GM20000 (cell line): ENCODE measurements at places on chromosomes 13 and 19.

DNA sequence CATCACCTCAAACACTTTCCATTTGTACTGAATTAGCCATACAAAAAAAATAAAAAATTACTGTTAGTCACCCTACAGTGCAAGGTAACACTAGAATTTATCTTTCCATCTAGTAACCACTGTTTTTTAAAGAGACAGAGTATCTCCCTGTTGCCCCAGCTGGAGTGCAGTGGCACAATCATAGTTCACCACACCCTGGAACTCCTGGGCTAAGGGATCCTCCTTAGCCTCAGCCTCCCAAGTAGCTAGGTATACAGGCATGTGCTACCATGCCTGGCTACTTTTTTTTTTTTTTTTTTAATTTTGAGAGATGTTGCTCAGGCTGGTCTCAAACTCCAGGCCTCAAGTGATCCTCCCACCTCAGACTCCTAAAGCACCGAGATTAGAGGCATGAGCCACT is 17.9 kb downstream of the ANKRD10 start:
- DNase-seq = no peak

DNA sequence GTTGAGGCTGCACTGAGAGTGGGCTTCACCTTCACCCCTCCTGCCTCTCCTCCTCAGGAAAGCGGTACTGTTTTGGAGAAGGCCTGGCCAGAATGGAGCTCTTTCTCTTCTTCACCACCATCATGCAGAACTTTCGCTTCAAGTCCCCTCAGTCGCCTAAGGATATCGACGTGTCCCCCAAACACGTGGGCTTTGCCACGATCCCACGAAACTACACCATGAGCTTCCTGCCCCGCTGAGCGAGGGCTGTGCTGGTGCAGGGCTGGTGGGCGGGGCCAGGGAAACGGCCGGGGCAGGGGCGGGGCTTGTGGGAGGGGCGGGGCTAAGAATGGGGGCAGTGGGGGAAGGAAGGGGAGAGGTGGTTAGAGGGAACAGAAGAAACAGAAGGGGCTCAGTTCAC is 7.5 kb downstream of the CYP2A13 start:
- DNase-seq = no peak

- no peak for DNase-seq
Measured at GRCh38 chr19:23049256-23049655, 46.3 kb upstream of the ZNF728 start.

DNA sequence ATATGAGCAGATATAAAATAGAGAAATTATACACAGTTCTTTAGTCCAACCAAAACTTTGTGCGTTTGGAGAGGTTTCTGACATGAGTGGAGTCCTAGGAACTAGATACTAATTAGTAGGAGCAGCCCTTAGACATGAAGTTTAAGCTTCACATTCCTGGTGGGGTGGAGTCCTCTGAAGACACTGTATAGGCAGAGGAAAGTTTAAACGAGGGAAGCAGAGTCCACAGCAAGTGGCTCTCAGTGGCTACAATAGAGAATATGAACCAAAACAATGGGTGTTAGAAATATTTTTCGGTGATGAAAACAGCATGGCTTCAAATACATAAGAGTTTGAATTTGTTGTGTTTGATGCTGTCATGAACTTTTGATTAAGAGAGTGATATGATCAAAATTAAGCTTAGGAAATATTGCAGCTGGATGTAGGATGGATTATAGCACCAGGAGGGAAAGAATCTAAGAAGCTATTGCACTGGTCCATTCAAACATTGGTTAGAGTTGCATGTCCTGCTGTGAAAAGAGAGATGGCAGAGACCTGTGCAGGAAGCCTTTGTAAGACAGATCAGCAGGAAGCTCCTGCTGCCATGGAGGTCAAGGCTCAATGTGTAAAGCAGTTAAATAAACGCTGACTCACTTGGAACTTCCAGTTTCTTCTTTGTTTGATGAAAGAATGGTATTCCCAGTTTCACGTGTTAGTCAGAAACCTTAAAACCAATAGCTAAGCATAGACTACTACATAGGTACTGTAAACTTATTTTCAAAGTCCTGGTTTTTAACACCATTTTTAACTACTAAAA is 175.2 kb downstream of the TDRD3 start:
- DNase-seq = no peak

GRCh38 chr13:80577926-80578670 is 237.2 kb upstream of the SPRY2 start:
- no peak for DNase-seq

DNA sequence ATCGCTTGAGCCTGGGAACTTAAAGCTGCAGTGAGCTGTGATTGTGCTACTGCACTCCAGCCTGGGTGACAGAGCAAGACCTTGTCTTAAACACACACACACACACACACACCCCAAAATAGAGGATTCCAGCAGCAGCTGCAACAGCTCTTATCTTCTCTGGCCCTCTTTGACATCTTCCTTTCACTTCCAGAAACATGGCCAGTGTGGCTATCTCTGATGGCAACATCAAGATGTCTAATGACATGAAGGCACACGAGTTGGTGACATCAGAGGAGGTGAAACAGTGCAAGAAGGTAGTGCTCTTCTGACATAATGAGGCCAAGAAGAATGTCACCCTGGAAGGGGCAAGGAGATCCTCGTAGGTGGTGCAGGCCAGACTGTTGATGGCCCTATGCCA is 81.2 kb downstream of the TM9SF2 start:
- no peak for DNase-seq

GRCh38 chr13:36879218-36879938 is 40.7 kb downstream of the SMAD9 start:
- DNase-seq = no peak

DNA sequence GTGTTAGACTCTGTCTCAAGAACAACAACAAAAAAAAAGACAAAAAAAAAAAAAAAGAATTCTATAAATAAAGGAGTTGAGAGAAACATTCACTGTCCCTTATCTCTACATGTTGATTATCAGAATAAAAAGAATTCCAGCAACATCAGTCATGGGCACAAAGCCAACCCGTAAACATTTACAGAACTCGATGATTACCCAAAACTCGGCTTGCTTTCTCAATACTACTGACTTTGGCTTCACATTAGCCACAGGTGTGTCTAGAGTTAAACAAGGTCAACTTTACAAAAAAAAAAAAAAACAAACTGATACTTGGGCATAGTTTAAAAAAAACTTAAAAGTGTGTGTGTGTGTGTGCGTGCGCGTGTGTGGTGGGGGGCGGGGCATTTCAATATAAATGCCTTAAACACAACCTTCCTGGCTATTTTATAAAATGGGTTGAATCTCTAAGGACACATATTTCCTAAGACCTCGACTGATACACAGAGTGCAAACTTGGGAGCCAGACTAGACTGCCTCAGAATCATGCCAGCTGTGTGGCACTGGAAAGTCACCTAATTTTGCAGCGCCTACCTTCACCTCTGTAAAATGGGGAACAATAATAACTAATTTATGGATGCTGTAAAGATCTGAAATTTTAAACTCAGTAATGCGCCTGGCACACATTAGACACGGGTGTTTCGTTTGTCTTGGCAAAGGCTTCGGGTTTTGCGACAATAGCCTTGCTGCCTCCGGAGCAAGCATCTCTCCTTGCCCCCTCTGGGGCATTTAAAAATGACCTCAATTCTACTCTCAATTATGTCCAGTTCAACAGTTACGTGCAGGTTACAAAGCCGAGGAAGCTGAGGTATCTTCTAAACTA is 922 bp downstream of the EBPL start:
- DNase-seq = no peak

DNA sequence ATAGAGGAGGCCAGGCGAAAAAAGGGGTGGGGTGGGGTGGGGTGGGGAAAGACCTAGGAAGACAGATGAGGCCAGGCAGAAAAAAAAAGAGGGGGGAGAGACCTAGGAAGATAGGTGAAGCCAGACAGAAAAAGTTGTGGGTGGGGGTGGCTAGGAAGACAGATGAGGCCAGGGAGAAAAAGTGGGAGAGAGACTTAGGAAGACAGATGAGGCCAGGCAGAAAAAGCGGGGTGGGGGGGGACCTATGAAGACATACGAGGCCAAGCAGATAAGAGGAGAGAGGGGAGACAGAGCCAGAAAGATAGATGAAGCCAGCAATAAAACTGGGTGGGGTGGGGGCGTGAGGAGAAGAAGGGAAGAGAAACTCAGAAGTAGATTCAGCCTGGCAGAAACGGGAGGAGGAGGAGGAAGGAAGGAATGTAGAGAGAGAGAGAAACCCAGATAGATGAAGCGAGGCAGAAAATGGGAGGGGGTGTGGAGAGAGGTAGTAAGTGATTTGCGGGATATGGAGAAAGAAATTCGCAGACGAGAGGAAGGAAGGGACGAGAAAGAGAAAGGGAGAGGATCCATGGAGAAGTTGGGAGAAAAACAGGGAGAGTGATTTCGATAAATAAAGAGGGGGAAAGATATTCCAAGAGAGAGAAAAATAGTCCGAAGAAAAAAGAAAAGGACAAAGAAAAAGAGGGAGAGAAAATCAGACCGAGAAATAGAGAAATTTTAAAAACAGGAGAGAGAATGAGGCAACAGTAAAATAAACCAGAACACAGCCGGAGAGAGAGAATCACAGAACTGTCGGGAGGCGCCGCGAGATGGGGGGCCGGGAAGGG is 12.2 kb upstream of the CACNG6 start:
- DNase-seq = no peak

DNA sequence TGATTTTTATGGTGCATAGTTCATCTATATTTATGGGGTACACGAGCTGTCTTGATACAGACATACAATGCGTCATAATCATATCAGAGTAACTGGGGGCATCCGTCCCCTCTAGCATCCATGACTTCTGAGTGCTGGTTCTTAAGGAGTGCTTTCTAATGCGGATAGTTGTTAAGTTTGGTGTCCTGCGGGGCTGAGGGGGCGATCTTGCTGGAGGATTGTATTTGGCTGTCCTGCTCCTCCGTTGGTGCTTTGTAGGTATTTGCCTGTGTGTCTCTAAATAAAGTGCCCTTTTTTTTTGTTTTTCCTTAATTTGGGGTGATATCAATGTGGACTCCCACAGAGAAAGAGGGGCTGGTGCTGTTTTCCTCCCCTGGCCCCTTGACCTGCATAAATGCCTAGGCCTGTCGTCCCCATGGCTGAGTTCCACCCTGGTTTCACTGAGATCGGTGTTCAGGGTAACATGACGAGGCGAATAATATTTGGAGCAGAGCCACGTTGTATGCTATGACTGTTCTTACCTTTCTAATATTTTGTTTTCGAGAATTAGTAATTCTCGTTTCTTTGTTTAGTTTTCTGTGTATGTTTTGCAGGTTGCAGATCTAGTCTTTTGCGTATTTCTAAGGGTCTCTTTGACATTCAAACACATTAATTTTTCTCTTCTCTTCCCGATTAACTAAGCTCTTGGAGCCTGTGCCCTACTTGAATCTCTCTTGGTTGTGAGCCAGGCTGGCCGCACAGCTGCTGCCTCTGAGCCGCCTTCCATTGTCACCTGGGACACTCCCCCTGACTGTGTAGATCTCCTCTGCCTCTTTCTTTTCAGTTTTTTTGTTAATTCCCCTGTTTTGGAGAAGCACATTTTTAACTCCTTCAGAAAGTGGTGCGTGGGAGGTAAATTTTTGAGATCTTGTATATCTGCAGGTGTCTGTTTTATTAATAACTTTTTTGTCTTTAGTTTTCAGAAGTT is 100.3 kb downstream of the ARHGEF7 start:
- no peak for DNase-seq
